ENCODE measurements at places on chromosomes 16 and 17.

DNA sequence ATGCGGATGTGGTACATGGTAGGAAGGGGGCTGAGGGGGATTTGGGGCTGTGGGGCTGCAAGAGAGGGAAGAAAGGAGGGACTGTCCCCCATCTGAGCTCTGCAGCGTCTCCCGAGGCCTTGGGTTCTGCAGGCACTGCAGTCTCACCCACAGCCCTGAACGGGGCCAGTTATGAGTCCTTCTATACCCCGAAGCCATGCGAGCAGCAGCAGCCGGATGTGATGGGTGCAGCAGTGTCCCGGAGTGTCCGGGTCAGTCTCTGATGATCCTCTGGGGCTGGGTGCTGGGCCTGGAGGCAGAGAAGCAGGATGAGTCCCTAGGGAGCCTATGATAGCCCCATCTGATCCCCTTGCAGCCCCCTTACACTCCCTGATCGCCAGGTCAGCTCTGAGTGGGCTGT is 41.5 kb downstream of the CPNE2 start:
- no peak for DNase-seq

- DNase-seq = no peak
These were observed 11.4 kb downstream of the ZNF629 start for GRCh38 chr16:30775392-30776188.

- no peak for DNase-seq
These were observed 114.0 kb upstream of the GOT2 start for GRCh38 chr16:58847902-58848661.

- no peak for DNase-seq
These were observed 2.3 kb upstream of the ELOB start for GRCh38 chr16:2779151-2779920.

DNA sequence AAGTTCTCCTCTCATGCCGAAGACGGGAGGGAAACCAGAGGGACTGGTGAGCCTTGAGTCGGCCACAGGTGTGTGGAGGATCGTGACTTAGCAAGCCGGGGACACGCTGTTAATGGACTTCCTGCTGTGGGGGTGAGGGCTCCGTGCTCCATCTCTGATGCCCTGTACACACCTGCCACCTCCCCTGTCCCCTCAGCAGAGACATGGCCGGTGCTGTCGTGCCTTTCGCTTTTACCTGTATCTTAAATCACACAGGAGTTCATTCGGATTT is 75.9 kb upstream of the ZNF750 start:
- no peak for DNase-seq

DNA sequence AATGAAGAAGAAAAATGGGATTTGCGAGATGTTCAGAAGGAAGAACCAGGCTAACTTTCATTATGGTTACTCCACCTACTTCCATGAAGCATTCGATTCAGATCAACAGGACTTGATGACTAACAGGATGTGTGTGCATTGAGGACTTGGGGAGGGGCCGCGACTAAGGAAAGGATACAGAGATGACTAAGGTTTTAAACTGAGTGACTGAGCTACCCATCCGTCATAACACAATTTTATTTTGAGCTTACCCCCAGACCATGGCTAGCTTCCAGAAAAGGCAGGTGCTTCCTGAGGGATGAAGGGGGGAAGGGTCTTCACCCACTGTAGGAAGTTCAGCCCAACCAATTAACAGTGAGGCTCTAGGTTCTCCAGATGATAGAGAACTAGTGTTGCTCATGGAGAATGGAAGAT is 2.5 kb upstream of the CDYL2 start:
- DNase-seq = no peak

GRCh38 chr17:36072431-36073121 is 8.5 kb downstream of the CCL18 start:
- DNase-seq = no peak

- DNase-seq = no peak
These were observed 6.7 kb upstream of the ABCC3 start for GRCh38 chr17:50627782-50628601.

DNA sequence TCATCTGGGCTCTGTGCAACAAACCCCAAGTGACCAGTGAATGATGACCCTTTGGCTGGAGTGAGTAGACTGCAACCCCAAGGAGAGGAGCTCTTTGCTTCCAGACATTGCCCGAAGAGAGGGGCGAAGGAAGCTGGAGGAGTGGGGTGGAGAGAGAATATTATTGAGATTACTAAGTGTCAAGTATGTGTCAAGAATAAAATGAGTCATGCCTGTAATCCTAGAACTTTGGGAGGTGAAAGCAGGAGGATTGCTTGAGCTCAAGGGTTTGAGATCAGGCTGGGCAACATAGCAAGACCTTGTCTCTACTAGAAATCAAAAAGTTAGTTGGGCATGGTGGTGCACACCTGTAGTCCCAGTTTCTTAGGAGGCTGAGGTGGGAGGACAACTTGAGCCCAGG is 142.0 kb upstream of the CCL2 start:
- DNase-seq = no peak

DNA sequence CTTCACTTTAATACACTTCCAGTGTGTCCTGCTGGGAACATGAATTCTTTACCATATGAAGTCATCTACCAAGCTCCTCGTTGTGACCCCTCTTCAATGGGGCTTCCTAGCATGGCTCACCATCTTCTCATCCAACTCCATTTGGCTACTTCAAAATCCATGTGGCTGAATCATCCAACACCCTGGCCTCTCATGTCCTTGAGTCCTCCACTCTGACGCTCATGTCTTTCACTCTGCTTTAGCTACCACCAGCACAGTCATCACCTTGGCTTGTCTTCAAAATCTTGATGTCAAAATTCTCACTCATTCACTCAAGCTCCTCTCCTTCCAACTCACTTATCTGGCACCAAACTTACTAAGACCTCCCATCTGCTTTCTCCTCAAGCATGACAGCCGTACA is 35.8 kb downstream of the AMFR start:
- DNase-seq = no peak

GRCh38 chr17:43553573-43553972 is 7.4 kb upstream of the ETV4 start:
- no peak for DNase-seq

- DNase-seq = no peak
These were observed 9.9 kb downstream of the TMIGD1 start for GRCh38 chr17:30323895-30324319.

- DNase-seq = no peak
These were observed 28.6 kb downstream of the SLC38A8 start for GRCh38 chr16:84013787-84014569.

- DNase-seq = no peak
These were observed 2.5 kb upstream of the RAB11FIP4 start for GRCh38 chr17:31388770-31389656.

GRCh38 chr16:48536614-48537200 is 73.3 kb downstream of the N4BP1 start:
- no peak for DNase-seq

DNA sequence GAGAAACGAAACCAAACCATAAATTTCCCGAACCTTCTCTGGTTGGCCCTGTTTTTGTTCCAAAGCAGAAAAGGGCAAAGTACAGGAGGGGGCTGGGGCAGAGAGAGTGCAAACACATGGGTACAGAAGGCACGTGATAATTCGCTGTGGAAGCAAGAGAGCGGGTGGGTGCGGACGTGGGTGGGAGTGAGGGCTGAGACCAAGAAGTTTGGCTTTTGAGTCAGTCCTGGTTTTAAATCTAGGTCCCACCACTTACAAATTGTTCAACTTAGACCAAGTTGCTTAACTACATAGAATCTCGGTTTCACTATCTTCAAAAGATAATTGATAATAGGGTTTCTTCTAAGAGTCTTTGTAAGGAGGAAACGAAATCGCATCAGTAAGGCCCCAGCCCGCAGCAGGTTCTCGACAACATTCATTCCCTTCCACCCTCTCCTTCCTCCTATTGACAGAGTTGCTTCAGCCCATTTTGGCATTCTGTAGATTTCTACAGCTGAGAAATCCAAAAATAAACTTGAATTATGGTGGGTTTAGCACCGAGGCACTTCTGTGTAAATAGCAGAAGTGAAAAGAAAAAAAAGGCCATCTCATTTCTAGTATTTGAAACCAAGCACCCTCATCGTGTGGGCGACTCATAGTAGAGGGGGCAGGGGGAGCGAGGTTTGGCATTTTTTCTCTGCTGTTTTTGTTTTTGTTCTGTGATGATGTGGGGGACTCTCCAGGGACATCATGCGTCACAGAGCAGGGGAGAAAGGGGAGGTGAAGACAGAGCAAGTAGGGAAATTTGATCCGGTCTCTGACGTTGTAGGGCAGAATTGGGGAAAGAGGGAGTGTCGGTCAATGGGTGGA is 33.6 kb upstream of the CCR7 start:
- no peak for DNase-seq

- no peak for DNase-seq
These were observed 21.4 kb upstream of the SPACA3 start for GRCh38 chr17:32970281-32970680.

GRCh38 chr17:48613862-48614694 is 1.0 kb downstream of the HOXB8 start:
- DNase-seq = no peak

DNA sequence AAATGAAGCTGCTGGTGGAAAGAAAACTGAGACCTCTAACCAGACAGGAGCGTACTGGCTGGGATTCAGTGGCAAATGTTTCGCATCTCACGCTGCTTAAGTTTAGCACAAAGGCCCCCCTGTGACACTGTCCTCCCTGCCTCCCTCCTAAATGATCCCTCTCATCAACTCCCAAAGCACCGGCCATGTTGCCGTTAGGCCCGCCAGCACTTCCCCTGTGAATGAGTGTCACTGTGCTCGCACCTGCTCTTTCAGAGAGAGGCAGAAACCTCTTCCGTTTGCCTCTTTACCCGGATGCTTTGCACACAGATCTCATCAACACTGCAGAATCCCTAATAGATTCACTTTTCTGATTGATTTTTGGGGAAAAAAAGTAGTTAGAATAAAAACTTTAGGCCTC is 26.5 kb downstream of the MBTPS1 start:
- DNase-seq = no peak

DNA sequence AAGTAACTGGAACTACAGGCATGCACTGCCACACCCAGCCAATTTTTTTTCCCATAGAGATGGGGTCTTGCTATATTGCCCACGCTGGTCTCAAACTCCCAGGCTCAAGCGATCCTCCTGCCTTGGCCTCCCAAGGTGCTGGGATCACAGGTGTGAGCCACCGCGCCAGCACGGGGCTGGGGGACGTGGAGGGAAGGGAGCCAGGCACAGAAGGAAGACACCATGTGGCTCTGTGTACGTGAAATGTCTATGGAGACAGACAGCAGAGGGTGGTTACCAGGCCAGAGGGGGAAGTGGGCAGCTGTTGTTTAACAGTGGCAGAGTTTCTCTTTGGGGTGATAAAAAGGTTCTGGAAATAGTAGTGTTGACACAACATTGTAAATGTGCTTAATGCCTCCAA is 4.6 kb upstream of the PIEZO1 start:
- no peak for DNase-seq

- no peak for DNase-seq
These were observed 121.7 kb downstream of the MYO1D start for GRCh38 chr17:32755045-32755805.

- no peak for DNase-seq
These were observed 14.7 kb upstream of the FAM83G start for GRCh38 chr17:19019041-19019941.

DNA sequence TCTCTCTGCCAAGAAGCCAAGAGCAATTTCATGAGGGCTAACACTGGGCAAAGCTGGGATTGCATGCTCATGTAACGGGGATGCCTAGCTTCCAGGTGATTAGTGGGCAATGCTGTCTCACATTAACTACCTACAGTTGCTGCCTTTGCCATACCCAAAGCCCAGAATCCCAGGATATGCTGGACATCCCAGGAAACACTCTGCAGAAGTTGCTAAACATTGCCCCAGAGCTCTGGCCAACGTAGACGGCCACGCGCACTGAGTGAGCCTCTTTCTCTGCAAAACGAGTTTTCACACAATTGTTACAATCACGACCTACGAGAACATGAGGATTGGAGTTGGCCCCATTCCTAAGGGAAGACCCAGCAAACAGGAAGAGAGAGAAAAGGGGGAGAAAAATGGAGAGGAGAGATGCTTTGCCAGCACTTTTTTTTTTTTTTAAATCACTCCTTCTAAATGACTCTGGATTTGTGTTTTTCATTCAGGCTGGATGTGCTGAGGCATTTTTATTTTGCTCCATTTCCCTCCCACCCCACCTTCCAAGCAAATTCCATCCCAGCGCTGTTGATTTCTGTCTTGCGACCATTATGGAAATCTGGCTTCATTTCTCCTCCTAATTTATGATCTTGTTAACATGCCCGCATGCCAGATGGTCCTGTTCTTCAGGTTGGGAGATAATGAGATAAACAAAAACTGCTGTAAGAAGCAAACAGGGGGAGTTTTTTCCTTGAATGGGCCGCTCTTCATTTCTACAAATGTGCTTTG is 112.8 kb upstream of the DNAH9 start:
- no peak for DNase-seq

DNA sequence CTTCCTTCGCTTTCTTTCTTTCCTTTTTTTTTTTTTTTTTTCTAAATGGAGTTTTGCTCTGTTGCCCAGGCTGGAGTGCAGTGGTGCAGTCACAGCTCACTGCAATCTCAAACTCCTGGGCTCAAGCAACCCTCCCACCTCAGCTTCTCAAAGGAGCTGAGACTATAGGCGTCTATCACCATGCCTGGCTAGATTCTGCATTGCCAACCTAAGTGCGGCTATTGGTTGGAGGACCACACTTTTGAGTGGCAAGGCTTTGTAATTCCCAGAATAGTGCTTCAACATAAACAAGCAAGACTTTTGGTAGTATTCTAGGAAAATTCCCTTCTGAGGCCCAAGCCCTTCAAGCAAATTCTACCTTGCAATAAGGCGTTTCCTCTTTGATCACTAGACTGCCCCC is 107.8 kb downstream of the YPEL2 start:
- no peak for DNase-seq

- no peak for DNase-seq
These were observed 259.0 kb downstream of the IRX3 start for GRCh38 chr16:54027558-54027957.

DNA sequence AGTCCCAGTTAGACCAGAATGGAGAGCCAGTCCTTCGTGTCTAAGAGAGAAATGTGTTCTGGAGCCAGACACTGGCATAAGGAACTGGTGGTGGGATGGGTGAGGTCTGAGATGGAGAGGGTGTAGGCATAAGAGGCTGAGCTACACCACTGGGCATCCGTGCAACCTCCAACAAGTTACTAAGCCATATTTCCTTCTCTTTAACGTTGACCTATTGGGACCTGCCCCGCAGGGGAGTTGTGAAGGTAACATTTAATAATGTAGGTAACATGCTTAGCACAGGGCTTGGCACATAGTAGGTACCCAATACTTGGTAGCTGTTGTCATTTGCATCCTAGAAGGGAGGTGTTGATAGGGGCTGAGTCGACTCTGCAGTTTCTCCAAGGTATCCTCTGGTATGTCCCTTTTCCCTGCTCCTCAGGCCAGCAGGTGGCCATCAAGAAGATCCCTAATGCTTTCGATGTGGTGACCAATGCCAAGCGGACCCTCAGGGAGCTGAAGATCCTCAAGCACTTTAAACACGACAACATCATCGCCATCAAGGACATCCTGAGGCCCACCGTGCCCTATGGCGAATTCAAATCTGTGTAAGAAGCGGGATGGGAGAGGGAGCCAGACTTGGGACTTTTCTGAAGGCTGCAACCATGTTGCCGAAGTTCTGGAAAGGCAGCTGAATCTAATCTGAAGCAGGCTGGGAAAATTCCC is 1.2 kb downstream of the MAPK7 start:
- no peak for DNase-seq
